Amniotic stem cell (primary cell): ENCODE measurements at places on chromosomes 1 and 21.

DNA sequence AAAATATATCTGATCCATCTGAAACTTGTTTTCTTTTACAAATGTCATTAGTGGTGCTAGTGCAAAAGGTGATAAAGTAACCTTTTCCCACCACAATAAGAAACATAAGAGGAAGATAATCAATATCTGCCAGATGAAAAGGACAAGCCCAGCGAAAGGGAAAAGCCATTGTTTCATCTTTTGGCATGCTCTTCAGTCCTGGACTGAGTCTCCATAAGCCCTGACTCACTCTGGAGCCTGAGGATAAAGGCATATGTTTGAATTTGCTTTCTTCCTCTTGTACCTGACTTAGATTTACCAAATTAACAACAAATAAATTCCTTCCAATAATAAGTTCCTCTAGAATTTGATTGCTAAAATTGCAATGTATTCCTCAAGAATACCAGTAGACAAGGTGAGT is 13.6 kb downstream of the DNAJC11 start:
- DNase-seq, result no peak

DNA sequence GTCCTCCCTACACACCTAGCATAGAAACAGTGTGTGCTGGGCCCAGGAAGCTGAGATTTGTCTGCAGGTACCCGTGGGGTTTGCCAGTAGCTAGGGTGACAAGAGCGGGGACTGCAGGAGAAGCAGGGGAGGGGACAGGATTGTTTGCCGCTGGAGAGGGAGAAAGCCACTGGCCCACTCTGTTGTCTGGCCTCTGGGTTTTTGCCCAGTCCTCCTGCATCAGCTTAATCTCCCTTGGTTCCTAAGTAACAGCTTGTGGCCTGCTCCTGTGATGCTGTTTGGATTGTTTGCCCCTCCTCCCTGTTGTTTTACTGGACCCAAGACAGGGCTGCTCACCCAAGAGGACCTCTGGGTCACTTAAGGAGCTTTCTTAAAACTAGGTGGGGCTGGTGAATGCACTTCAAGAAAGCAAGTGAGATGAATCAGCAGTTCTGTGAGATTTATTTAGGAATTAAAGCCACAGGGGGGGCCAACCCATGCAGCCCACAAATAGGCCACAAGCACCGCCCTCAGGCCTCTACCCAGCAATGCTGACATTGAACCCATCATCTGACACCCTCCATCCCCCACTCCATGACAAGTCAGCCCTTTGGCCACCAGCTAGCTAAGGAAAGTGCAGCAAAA is 142.8 kb downstream of the ZZZ3 start:
- DNase-seq, result no peak

GRCh38 chr1:169090900-169091311 is 15.6 kb upstream of the ATP1B1 start:
- no peak for DNase-seq

DNA sequence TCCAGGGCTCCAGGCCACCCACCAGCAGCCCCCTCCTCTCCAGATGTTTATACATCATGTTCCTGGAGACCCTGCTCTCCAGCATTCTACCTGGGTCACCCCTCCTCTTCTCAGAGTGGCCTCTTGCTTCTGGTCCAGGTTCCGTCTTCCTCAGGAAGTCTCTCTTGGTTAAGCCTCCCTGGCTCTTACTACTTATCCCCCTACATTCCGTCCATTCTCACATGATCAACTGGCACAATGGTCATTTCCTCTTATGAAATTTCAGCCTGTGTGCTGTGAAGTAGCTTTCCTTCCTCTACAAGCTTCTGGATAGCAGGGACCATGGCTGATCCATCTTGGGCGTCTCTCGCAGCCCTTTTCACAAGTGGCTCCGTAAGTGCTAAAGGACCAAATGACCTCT is 33.9 kb upstream of the ATP2B4 start:
- DNase-seq, result no peak

- no peak for DNase-seq
Observed at GRCh38 chr1:51073456-51073855, 28.6 kb upstream of the C1orf185 start.

DNA sequence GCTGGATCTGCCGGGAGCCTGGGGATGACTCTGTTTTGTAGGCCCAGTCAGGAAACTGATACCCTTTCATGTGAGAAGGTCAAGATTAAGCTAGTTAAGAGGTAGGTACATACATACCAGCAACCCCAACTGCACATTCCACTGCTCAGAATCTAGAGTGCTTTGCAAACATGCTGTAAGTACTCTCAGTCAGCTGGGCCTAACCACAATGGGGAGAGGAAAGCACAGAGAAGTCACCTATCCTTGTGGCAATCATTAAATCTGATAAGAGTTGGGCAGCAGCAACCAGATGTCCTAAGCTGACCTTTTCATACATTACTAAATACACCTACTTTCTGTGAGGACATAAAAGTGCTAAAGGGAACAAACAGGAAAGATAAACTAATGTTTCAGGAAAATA is 2.5 kb downstream of the ETV3 start:
- no peak for DNase-seq

DNA sequence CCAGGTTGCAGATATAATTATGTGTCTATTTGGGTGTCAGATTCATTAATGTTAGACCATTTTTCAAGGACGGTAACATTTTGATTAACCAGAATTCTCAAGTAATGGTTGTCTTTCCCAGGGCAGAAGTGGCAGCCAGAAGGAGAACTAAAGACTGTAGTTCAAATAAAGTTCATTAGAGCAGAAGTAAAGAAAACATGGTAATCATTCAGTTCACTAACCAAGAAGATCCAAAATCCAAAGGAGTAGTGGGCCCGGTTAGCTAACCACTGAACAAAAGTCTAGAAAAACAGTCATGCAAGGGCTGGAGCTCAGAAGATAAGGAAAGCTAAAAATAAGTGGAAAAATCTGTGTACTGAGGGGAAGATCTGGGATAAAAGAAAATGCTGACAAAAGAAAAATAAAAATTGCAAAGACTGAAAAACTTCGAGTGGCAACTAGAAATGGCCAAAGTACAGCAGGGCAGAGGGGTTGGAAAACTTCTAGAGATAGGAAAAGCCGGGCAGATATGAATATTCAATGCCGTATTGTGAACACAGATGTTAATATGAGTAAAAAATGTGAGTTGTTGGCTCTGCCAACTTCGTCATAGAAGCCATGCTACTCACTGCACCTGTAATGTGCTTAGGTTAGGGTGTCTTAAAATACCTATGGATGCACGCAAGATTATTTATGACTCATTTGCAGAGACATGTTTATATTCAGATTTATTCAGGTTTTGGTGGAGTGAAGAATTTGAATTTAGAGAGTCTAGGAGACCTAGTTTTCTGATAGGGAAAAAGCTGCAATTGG is 925.9 kb downstream of the LTN1 start:
- DNase-seq, result no peak

- DNase-seq, result no peak
Observed at GRCh38 chr21:29309703-29310102, 11.0 kb downstream of the BACH1 start.
